ENCODE measurements at places on chromosomes 16 and 17.

DNA sequence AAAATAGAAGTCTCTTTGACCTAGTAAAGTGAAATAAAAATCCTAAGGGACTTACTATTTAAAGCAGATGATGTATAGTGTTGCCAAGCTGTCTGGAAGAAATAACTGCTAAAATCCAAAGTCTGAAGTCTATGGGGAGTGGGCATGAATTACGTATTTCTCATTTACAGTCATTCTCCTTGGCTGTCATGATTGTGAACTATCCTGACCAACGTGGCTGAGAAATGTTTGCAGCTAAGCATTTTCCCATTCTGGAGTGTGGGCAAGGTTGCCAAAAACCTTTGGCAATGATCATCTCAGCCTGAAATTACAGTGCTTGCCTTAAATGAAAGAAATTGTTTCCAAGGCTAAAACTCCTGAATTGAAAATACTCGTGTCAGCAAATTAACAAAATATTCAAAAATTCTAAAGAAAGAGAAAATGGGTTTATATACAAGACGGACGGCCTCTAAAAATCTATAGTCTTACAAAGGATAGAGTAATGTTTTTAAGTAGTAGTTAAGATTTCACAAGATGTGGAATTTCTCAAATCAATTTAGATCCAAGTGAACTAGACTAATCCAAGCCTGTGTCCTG, 77.0 kb downstream of the CACNG1 start:
- no peak for DNase-seq

GRCh38 chr17:77839698-77840512, 118.6 kb upstream of the TNRC6C start:
- DNase-seq = no peak

- no peak for DNase-seq
These were observed 9.3 kb upstream of the RNF135 start for GRCh38 chr17:30961209-30962188.

DNA sequence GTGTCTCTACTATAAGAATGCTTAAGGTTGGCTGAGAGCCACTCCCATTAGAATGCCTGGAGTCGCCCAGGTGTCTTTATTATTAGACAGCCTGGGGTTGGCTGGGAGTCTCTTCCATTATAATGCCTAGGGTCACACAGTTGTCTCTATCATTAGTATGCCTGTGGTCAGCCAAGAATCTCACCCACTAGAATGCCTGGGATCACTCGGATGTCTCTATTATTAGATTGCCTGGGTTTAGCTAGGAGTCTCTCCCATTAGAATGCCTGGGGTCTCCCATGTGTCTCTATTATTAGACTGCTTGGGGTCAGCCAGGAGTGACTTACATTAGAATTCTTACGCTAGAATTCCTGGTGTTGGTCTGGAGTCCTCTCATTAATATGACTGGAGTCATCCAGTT, 2255.3 kb downstream of the TP53TG3F start:
- DNase-seq = no peak

GRCh38 chr17:82297280-82297713, 20.1 kb downstream of the CD7 start:
- DNase-seq = peak; percentile 93

DNA sequence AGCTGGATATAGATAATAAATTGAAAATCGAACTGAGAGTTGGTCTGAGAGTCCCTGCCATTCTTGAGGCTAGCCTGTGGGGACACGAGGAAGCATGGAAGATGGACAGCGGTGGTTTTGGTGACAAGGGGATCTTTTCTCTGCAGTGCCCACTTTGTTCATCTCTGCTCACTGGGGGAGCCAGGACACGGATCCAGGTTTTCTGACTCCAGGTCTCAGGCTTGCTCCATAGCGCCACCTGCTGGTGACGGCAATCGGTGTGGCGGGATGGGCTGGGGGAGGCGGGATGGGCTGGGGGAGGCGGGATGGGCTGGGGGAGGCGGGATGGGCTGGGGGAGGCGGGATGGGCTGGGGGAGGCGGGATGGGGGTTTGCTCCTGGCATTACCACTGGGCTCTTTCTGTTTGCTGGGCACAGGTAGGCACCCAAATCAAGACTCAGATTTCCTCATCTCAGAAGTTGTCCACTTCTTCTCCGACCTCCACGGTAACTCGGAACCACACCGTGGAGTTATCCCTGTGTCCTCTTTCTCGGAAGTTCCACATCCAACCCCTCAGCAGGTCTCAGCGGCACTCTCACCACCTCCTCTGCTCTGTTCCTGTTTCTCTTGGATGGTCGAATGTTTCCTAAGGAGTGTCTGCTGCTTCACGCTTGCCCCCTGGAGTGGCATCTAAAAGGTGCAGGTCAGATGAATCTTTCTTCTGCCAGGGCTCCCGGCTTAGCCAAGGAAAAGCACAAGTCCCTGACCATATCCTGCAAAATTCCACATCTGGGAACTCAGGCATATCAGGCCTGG, 142.4 kb downstream of the CYLD start:
- no peak for DNase-seq

GRCh38 chr17:75824666-75825065, 19.5 kb downstream of the UNC13D start:
- DNase-seq = no peak

DNA sequence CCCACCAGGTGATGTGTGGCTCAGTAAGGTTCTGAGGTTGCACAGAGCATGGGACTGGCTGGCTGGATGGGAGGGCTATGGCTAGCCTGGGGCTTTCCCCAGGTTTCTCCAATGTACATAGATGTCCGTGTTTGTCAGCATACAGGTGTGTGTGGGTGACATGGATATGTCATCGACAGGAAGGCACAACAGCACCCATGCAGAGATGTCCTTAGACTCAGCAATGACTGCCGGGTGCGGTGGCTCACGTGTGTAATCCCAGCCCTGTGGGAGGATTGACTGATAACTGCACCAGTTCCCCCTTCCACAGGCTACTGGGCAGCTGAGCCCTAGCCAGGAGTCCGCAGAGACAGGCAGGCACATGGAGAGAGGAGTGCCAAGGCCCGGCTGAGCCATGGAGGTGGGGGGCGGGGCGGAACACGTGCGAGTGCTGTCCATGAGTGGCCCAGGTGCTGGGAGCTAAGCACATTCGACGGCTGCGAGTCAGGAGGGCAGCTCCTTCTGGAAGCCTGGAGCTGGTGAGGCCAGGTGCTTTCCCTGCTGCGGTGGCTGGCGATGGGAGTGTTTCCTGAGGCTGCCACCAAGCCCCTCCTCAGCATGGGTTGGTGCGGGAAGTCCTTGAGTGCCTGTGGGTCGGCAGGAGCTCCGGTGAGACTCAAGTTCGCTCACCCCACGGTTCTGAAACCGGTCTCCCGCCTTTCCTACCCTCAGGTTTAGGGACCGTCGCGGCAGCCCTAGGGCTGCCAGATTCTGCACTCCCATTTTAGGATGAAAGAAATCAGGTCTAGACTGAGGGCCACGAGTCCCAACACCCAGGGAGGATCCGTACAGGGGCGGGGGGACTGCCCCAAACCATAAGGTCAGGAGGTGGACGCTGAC, 858 bp upstream of the ASPSCR1 start:
- peak; percentile 44 for DNase-seq

GRCh38 chr16:13931845-13932244, 11.9 kb downstream of the ERCC4 start:
- DNase-seq = no peak

DNA sequence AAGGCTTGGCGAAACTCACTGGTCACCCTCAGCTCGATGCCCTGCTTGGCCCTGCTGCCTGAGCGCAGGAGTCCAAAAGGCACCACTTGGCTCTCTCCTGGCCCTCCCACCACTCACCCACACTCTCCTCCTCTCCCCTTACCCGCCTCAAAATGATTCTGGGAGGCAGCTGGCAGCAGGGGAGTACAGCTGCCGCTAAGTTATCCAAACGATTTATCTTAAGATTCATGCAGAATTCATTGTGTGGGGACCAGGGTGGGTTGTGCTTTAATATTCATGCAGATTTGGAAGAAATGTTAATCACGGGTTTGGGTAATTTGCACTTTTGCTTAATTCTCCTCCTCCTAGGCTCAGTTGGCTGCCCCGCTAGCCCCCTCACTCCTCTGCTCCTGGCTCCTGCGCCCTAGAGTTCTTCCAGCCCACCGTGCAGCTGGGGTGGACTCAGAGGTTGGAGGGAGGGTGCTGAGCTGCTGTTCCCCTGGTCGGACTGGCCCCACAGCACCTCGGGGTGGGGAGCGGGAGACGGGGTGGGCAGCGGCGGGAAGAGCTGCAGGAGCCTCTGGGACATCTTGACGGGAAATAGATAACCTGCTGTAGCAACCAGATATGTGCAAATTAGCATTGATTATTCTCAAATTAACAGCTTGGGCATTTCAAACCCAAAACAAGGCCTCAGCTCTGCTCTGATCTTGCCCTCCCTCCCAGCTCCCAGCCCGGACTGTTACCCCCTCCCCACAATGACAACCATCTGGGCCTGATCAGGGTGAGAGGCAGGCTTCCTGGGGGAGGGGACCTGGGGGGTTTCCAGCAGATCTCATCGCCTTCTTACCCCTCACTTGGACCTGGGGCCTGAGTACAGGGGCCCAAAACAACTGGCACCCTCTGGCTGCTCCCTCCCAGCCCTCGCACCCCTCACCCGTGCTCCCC, 122.6 kb upstream of the RPL38 start:
- DNase-seq = no peak

DNA sequence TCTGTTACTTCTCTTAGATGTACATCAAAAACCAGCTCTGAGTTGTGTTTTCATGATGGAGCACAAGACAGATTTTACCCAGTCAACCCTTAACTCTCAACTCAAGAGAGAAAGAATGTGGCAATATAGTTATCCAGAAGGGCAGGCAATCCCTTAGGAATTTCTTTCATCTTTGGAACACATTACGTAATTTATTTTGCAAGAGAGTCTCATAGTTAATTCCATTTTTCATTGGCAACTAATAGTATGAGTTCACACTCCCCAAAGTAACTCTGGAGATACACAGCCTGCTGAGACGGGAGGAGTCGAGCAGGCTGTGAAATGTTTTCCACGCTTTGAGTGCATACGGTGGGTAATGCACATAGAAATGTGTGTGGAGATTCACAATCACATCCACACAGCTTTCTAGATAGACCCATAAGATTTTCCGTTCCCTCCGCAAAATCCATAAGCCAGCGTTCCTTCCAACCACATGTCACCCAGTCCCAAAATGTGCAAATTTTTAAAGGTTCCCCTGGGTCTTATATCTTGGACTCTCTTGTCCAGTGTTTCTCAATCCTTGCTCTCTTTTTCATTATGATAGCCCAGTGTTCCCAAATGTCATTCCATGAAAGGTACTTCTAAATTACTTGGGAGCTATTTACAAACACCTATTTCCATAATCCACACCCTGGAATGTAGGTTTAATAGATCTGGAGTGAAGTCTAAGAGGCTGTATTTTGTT, 8.4 kb upstream of the CDRT4 start:
- DNase-seq = no peak

- no peak for DNase-seq
These were observed 114.3 kb upstream of the CACNG5 start for GRCh38 chr17:66720567-66720966.

DNA sequence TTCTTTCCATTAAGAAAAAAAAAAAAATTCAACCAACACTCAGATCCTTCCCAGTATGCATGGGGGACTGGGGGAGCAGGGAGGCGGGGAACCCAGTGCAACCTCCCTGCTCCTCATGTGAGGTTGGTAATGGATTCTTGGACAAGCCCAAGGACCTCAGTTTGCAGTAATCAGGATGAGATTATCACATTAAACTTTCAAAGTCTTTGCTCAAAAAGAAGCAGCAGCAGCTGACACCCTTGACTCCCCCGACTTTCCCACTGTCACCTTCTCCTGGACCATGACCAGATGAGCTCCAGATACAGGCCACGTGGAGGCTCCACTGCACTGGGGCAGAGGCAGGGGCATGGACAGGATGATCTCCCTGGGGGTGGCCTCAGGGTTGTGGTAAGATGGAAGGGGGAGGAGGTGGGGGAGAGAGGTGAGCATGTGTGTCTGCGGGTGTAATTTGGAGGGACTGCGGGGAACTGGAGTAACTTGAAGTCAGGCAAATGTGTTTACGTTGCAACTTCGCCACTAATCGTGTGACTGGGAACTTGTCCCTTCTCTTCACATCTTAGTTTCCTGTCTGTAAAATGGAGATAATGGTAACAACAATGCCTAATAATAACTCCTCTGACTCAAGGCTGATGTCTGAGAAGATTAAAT, 19.8 kb downstream of the ZNF385C start:
- no peak for DNase-seq

- no peak for DNase-seq
These were observed 39.1 kb downstream of the GAN start for GRCh38 chr16:81353895-81354294.

GRCh38 chr17:81000631-81001357, 9.2 kb downstream of the CHMP6 start:
- no peak for DNase-seq

DNA sequence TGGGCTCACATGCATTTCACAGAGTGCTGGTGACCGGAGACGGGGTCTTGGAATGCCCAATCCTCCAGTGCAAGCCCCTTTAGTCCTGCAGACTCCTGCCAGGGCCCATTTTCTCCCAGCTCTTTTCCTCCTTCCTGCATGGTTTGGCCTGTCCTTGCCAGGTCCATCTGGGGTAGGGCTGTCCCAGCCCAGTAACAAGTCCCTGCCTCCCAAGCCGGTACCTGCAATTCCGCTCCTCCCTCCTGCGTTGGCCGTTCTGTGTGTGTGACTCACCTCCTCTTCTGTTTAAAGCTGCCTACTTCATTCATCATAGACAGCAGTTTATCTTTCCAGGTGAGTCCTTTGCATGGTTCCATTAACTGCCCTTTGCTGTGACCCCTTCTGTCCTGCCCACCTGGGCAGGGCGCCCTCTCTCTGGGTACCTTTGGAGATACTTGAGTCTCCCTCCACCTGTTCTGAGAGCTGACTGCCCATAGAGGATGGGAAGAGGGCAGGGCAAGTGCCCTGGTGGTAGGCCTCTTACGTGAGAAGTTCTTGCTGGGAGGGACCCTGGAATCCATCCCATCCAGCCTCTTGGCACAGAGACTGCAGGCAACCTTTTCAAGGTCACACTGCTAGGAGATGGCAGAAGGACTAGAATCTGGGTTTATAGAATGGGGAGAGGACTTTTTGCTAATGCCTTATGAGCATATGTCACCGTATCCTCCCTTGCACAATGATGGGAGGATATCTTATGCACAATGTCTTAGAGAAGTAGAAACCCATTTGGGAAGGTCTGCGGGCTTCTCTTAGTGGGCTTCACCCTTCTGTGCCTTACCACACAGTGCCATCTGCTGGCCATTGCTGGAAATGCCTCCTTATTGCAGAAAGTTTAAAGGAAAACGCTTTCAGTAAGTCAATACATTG, 29.7 kb upstream of the LGALS9 start:
- DNase-seq = peak; percentile 77

DNA sequence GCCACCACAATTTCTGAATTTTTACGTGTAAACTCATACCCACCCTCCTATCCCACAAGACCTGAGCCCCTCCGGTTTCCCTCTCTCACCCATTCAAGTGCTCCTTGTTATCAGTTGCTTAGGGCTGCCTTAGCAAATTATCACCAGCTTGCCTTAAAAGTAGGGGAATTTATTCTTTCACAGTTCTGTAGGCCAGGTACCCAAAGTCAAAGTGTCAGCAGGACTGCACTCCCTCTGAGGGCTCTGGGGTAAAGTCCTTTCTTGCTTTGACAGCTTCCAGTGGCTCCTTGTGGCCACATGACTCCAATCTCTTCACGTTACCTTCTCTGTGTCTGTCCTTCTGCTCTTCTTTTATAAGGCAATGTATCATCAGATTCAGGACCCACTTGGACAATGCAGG, 7.9 kb upstream of the TMEM220 start:
- no peak for DNase-seq

Measured in A549 (cell line).